Head of caudate nucleus (tissue), 42 donors: ENCODE measurements at places on chromosomes 6 and 20.

- no peak for DNase-seq
Measured at GRCh38 chr6:73394577-73395354, at the start of gene DDX43. TSS of gene DDX43 (plus strand) at chr6:73394828. CDS start at chr6:73394906, 78 bp downstream.

GRCh38 chr6:30520522-30520921 lies 31.2 kb downstream of the HLA-E start:
- no peak for DNase-seq

DNA sequence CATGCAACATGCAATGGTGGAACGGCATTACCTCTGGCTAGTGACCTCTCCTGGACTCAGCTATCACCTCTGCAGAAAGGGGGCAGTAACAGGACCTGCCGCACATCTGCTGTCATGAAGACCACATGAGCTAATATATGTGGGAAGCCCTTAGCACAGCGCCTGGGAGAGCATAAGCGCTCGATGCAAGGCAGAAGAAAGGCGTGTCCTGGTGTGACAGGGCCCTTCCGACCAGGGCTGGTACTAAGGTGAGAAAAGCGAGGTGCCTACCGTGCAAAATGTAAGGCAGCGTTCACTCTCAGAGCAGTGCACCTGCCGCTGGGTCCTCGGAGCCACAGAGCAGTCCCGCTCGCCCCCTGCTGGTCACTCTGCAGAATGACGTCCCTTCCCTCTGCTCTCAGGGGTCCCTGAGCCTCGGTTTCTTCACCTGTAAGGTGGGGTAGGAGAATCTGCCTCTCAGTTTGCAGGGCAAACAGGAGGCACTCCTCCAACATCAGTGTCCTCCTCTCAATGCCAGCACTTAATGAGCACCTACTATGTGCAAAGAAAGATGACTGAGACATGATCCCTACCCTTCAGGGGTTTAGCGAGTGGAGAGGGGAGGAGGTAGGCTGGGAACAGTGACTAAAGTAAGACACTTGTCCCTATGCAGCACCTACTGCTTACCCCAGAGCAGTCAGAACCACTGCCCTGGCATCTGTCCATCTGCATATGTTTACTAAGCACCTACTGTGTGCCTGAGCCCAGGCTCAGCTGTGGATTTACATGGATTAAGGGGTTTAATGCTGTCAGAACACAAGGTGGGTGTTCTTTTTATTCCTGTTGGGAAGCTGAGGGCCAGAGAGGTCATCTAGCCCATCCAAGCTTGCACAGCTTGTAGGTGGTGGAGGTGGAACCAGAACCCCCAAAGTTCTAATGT lies 41.1 kb upstream of the PTGIS start:
- DNase-seq, result peak; percentile 73

DNA sequence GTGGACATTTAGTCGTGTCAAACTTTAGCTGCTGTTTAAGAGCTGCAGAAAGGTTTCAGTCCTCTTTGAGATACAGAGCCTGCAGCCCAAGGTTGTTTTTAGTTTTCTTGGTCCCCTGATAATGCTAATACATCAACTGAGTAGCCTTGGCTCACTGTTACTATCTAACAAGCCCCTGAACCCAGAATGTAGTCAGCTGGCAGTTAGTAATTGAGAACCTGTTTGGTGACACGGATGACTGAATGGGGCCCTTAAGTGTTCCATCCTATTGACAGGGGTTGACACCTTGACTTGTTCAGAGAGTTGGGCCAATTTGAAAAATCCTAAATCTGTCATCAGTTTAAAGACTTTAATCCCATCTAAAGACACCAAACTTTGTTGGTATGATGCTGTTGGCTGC lies 2.8 kb downstream of the RTN4IP1 start:
- DNase-seq, result no peak

DNA sequence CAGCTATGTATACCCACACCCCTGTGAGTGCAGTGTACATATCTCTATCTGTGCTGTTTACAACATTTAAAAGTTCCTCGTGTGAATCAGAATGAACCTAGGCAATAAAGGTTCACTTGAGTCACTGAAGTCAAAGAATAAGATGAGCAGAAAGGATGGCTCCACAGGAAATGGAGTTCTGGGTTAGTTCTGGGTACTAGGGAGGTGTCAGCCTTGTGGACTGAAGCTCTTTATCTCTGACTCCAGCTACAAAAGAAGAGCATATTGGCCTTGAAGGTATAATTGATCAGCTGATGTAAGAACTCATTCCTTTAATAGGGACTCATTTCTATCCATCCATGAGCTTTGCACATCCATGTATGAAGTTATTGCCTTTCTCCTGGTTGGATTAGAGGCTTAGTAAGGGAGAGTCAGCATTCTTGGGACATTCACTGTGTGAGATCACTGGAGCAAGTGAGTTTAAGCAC lies 73.9 kb upstream of the BACH2 start:
- no peak for DNase-seq

DNA sequence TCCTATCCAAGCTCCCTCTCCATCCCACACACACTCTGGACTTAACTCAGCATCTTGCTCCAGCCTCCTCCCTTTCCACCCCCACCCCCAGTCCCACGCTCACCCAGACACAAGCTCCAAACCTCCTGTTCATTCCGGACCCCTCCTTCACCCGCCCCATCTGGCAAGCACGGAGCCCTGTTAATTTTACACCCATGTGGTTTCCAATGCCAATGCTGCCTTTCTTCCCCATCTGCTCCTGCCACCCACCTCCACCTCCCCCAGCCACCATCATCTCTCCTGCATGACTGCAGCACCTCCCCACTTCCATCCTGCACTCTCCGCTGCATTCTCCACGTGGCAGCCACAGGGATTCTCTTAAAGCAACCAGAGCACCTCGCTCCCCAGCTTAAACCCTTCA lies 9.9 kb upstream of the CDK5RAP1 start:
- DNase-seq, result peak; percentile 76

GRCh38 chr20:24619212-24619611 lies 149.8 kb downstream of the SYNDIG1 start:
- DNase-seq, result no peak

DNA sequence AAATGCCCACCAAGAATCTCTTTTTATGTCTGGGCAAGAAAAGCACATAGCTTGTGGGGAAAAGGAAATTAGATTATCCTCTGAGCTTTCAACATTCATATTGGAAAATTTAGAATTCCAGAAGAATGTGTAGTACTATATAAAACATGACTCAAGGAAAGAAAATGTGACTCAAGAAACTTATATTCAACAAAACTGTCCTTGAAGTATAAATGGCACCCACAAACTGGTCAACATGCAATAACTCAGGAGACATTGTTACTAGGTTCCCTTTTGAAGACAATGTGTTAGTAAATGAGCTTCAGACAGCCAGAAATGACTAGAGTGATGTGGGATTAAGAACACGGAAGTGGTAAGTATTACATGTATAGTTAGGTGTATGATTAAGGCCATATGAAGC lies 26.1 kb upstream of the TINAG start:
- DNase-seq, result no peak

DNA sequence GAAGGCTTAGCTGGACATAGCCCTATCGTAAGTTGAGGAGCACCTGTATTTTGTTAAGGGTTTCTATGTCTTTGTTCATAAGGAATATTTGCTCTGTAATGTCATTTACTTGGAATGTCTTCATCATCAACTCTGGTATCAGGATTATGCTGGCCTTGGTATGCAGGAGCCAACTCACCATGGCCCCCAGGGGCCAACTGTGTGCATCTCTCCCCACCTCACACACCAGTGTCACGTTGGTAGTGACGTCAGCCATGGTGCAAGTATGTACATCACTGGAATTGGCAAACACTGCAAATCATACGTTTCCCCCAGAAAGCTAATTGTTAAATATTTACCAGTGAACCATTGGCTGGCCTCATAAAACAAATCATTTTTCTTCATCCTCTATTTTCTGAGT lies 70.8 kb downstream of the YTHDF1 start:
- DNase-seq, result no peak

- no peak for DNase-seq
Measured at GRCh38 chr6:147322299-147323162, 118.3 kb downstream of the STXBP5 start.

GRCh38 chr6:16839631-16840179 lies 78.4 kb upstream of the ATXN1 start:
- no peak for DNase-seq

- DNase-seq, result no peak
Measured at GRCh38 chr6:39280247-39280731, 33.9 kb downstream of the KCNK17 start.

- no peak for DNase-seq
Measured at GRCh38 chr6:4970739-4971395, 33.0 kb downstream of the RPP40 start.
